ENCODE measurements at places on chromosomes 5 and 9.

DNA sequence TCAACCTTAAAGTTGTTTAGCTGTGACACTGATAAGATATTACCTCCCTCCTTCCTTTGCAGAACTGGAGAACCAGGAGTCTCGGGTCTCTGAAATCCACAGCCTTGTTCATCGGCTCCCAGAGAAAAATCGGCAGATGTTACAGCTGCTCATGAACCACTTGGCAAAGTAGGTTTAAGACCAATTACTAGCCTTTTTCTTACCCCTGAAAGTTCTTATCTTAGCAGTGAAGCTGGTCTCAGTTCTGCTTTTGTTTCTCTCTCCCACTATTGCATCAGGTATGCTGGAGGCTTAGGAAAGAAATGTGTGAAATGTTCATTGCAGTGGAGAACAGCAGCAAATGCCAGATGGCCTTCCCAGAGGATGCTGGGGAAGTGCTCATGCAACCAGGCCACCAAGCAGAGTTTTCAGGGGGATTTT is 287.4 kb downstream of the ARHGAP26 start:
- DNase-seq, result no peak

GRCh38 chr5:149999866-150000255 is 593 bp downstream of the TIGD6 start:
- no peak for DNase-seq

DNA sequence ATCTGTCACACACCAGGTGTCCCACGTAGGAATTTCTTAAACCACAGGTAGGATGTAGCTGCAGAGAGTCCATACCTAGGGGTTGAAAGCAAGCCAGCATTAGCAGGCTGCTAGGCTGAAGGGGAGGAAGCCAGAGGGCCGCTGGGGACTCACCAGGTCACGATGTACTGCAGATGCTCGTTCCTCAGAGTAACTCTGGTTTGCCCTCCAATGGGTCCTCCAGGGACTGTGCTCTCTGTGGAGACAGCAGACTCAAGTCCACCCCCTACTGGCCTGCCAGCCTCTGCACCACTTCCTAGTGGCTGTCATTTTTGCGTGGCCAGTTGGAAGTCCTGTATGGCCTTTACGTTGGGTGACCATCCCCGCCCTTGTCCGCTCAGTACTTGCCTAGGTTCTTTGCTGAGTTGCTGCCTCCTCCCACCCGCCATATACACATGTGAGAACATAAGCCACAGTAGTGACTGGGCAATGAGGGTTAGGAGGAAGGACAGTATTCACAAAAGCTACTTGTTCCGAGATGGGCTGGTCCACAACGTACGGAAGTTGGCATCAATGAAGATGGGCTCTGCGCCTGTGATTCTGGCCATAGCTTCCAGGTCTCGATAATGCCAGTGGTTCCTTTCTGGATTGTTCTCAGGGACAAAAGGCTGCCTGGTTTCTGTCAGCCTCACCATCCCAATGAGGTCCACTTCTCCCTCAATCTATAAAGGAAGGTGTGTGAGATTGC is 4.1 kb downstream of the RPL7A start:
- DNase-seq, result peak; percentile 44

DNA sequence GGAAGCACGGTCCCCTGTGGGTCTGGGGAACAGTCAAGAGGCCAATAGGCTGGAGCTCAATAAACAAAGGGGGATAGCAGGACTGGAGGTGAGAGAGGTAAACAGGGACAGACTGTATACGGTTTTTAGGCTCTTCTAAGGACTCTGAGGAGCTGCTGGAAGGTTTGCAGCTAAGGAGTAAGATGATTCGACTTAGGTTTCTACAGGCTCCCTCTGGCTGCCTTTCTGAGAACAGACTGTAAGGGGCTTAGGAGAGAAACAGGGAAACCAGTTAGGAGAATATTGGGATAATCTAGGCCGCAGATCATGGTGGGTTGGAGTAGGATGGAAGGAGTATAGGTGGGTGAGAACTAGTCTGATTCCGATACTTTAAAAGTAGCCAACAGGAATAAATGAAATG is 10.4 kb downstream of the CDK5RAP2 start:
- no peak for DNase-seq

- no peak for DNase-seq
These were observed 656.5 kb downstream of the BNC2 start for GRCh38 chr9:16213781-16214515.

- no peak for DNase-seq
These were observed 153.1 kb downstream of the PCSK1 start for GRCh38 chr5:96279801-96280542.

DNA sequence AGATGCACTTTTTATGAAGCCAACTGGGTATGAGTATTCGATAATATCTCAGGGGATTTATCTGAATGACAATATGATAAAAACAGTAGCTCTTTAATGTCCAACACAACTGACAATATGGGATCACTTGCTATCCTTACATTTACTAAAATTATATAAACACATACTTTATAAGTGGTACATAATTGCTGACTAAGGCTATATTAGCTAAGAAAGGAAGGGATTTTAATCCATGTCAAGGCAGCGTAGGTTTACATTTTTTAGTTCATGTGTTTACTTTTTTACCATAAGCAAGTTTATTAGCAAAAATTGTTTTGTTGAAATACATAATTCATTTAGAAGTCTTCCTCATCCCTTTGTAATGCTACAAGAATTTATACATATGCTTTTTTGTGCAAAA is 796.2 kb downstream of the TLE1 start:
- no peak for DNase-seq

DNA sequence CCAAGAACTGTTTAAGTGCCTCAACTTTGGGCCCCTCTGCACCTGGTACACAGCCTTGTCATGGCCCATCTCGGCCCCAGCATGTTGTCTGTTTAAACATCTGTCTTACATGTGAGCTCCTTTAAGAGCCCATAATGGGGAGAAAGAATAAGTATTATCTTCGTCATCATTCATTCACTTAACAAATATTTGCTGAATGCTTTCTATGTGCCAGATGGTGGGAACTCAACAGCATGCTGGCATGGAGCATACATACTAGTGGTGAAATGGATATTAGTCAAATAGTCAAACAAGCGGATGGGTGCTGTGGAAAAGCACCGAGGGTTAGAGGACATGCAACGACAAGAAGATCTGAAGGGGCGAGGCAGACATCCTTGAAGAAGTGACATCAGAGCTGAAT is 54.5 kb downstream of the GABBR2 start:
- no peak for DNase-seq

GRCh38 chr9:36149197-36149596 is 12.7 kb downstream of the GLIPR2 start:
- DNase-seq, result no peak

DNA sequence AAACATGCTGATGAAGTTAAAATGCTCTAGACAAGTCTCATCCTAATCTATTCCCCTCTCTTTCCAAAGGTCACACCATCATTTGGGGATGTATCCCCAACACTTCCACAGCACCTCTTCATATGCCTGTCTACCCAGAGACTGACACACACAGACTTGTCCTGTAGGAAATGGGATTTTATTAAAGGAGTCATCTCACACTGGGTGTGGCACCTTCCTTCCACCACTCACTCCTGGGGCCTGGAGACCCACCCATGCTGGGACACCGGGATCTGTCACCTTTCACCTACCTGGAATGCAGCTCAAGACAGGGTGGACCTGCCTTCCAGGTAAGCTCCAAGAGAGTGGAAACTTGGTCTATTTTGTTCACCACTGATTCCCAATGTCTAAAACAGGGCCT is 99.4 kb upstream of the HAND1 start:
- DNase-seq, result no peak

DNA sequence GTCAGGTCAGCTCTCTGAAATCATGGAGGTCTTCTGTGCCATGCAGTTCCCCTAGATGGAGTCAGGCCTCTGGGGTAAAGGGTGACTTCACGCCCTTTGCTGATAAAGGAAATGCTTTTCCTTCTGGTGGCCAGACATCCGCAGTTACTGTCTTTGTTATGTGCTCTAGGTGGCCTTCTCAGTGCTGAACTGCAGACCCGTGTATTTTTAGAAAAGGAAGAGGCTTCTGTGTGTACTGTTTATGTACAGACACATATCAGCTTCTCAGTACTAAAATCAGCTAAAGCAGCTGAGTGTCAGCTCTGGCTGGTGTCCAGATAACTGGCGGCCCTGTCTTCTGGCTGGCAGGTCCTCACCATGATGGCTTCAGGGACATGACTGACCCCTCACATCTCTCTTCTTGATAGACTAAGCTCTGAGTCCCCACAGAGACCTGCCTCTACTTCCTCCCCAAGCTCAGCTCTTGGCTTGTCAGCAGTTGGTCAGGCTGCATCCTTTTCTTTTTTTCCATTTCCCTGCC is 75.3 kb downstream of the ARHGAP26 start:
- no peak for DNase-seq

DNA sequence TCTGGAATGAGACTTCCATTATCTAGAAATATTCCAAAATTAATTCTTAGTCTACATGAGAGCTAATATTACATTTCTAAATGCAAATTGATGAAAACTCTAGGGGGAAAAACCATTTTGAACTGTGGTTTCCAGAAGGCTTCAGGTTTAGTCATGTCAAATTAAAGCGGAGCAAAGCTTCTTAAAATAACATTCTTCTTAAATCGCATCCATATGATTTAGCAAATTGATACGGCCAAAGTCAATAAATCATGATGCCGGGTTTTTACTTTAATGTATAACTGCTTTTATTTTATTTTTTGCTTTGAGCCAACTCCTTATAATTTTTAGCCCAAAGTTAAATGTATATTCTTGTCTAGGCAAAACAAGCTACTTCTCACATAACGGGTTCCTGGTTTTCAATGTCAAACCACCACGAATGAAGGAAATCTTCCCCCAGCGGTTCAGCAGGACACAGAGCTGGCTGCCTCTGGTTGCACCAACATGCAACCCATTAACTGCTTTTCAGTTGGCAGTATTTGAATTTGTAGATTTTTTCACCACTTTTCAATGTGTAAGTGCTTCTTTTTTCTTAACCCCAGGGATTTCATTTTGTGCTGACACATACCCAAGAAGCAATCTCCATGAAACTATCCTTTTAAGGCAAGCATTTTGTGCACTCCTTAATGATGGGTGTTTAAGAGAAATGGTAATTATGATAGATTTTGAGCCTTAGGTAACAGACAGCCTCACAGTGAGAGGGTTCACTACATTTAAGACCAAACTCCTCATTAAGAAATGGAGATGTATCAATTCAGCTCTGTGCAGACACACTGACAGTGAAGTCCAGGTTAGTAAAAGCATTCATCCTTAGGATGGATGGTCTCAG is 35.5 kb downstream of the EFNA5 start:
- no peak for DNase-seq

DNA sequence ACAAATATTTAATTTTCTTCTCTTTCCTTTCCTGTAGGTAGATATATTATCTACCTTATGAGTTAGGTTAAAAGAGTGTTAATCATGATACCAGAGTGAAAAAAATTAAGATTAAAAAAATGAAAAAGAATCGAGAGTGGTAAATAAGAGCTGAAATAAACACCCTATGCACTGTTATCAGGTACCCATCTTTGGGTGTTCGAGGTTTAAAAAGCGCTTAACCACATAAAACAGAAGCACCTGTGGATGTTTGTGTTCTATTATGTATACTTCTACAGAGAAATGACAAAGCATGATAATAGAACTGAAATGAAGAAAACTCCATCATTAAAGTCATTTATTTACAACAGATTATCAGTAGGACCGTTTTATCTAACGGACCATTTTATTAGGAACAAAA is 25.7 kb upstream of the GCNT4 start:
- DNase-seq, result no peak

- DNase-seq, result no peak
These were observed 74.3 kb downstream of the GRAMD2B start for GRCh38 chr5:126497506-126497905.

DNA sequence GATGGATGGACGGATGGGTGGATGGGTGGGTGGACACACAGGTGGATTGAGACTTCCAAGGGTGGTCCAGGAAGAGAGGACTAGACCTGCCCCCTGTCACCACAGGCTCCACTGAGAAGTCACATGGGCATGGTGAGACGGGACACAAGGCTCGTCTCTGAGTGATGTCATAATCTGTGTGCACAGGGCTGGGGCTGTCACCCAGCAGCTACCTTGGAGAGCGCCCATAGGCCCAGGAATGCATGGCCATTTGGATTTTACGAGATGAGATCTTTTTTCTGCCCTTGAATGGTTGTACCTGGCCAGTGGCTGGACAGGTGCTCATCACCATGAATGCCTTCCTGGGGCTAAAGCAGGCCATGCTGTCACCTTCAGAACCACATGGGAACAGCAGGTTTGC is 3.1 kb downstream of the OLFM1 start:
- no peak for DNase-seq

- DNase-seq, result no peak
These were observed 1.1 kb downstream of the HEXB start for GRCh38 chr5:74685979-74686631.

DNA sequence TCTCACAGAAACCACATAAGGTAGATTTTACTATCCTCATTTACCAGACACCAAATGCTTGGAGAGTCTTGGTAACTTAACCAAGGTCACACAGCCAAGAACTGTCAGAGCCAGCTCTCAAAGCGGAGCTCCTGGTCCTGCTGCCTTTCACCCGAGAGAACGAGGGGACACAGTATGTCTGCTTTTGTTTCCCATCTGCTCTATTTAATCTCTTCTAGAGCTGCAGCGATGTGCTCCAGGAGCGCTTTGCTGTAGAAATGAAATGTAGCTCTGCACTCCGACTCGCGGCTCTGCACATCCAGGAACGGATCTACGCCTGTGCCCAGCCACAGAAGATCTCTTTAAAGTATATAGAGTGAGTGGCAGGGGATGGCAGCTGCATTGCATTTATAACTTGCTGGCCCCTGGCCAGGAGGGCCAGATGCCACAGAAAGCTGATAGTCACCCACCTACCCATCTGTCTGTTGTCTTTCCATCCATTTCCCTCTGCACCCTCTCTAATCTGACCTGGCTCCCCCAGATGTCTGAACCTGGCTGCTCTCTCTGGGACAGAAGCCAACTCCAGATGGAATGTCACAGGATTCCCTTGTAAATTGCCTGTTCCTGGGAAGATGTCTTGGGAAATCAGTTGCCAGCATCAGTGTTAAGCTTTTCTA is 21.4 kb upstream of the TRMT10B start:
- no peak for DNase-seq

DNA sequence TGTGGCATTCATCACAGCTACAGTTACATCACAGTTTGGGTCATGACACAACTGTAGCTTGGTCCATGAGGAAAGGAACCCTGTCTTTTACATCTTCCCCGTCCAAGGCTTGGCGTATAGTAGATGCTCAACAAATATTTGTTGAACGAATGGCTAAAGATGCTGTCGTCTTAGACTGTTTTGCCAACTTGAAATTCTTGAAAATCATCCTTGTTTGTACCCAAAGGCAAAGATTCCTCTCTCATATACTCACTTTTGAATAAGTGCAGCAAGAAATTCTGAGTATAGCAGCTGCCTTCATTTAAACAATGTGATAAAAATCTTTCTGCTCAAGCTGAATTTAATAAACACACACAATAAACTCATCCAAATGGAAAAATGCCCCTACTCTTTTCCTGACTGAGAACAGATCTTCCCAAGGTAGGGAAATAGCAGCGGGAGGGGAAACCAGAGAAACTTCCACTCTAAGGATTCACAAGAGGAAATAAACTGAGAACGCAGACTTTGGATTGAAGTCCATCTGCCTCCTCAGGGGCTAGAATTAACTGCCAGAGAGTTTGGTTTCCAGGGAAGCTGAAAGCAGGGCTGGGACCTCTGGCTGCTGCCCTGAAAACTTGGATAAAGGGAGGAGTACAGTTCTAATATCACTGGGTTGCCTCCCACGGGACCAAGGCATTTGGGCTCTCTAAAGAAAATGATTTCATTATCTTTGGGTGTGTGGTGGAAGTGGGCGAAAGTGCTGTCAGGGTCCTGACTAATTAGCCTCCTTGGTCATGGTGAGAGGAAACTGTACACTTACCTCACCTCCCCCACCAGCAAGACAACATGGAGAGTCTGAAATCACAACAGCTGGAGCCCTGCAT is 99.1 kb downstream of the DPYSL3 start:
- no peak for DNase-seq

- no peak for DNase-seq
These were observed 1271.0 kb upstream of the WWC1 start for GRCh38 chr5:167020418-167020817.
